ENCODE measurements at places on chromosomes 7 and 10. TPM values are rescaled to one million over a fixed set of nuclear protein-coding genes. Genes with fewer than 3 reads are reported as not detected.

Gene SLC29A4
- 2.3 TPM for total RNA-seq

Gene GPNMB
- total RNA-seq, result 0.27 TPM

Gene VIPR2
- not detected for total RNA-seq

Gene MAT1A
- total RNA-seq, result not detected

Gene PSAP
- total RNA-seq, result 907 TPM

Gene TUBB8
- not detected for total RNA-seq

Gene PRSS37
- not detected for total RNA-seq

Gene TAS2R3
- 1.2 TPM for total RNA-seq

Gene ARHGAP22
- 72.1 TPM for total RNA-seq

Gene OPN1SW
- not detected for total RNA-seq

Gene FGF8
- not detected for total RNA-seq

Gene POLD2
- 78.0 TPM for total RNA-seq

Gene SLC16A12
- 3.2 TPM for total RNA-seq

Gene CNPY1
- total RNA-seq, result not detected

Gene EVX1
- total RNA-seq, result not detected

Gene PPP1R17
- not detected for total RNA-seq

Gene PCLO
- total RNA-seq, result 0.45 TPM

Gene ZMIZ2
- 16.2 TPM for total RNA-seq

Gene PPP1R9A
- 2.6 TPM for total RNA-seq

Gene ZNF273
- 1.3 TPM for total RNA-seq

Gene MRLN
- total RNA-seq, result not detected

Gene ZCWPW1
- total RNA-seq, result 0.85 TPM

Gene ELMO1
- total RNA-seq, result 38.6 TPM

Gene CCDC186
- total RNA-seq, result 13.0 TPM

Gene BCL7B
- total RNA-seq, result 18.8 TPM

Gene VAX1
- not detected for total RNA-seq

Gene HTR5A
- not detected for total RNA-seq

Gene PURB
- total RNA-seq, result 17.2 TPM

Gene TET1
- total RNA-seq, result 0.56 TPM

Gene ZPBP
- total RNA-seq, result not detected

Gene METTL2B
- total RNA-seq, result 29.5 TPM

Gene ANKRD26
- total RNA-seq, result 7.2 TPM

Measured in endothelial cell of coronary artery (primary cell).